ENCODE measurements at places on chromosomes 7 and 10.
A peak's percentile ranks its signal among the peaks of the same experiment; 100 is the strongest.

DNA sequence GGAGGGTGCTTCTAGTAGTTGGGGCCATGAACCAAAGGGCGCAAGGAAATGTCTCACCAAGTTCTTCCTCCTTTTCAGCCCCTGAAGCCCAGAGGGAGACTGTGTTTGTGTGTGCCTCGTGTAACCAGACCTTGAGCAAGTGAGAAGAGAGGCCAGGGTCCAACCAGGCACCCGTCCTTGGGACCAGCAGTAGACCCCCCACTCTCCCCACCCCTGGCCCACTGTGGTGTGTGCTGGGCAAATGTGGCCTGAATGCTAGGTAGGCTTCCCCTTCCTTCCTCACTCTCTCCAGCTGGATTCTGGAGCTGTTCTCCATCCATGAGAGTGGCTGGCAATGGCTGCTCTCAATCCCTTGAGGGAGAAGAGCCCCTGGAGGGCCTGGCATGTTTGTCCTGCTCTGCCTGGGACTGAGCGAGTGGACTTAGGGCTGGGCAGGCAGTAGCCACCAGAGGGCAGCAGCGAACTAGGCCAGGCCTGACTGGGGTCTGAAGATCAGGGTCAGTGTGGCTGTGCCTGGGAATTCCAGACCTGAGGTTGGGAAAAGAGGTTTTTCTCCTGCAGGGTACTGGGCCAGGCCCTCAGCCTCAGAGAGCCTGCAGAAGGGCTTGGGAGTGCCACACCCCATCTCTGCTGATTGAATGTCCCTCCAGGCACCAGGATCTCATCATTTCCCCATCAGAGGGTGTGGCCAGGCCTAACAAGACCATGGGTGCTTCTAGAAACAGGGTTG lies 12.5 kb downstream of the SFRP5 start:
- peak; percentile 64 for DNase-seq

DNA sequence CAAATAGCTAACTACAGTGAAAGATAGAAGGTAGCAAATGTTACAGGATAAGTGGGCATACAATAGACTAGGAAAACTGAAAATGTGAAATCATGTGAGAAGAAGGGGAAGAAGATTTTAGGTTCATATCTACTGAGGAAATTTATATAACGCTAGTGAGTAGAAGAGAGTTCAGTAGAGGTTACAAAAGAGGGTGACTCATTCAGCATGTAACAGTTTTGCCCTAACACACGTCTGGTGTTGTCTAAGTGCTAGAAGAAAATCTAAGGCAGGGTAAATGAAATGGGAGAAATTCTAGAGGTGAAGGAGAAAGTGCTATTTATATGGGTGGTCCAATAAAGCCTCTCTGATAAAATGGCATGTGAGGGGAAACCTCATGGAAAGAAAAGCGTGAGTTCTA lies 731.4 kb upstream of the POT1 start:
- peak; percentile 1 for DNase-seq

DNA sequence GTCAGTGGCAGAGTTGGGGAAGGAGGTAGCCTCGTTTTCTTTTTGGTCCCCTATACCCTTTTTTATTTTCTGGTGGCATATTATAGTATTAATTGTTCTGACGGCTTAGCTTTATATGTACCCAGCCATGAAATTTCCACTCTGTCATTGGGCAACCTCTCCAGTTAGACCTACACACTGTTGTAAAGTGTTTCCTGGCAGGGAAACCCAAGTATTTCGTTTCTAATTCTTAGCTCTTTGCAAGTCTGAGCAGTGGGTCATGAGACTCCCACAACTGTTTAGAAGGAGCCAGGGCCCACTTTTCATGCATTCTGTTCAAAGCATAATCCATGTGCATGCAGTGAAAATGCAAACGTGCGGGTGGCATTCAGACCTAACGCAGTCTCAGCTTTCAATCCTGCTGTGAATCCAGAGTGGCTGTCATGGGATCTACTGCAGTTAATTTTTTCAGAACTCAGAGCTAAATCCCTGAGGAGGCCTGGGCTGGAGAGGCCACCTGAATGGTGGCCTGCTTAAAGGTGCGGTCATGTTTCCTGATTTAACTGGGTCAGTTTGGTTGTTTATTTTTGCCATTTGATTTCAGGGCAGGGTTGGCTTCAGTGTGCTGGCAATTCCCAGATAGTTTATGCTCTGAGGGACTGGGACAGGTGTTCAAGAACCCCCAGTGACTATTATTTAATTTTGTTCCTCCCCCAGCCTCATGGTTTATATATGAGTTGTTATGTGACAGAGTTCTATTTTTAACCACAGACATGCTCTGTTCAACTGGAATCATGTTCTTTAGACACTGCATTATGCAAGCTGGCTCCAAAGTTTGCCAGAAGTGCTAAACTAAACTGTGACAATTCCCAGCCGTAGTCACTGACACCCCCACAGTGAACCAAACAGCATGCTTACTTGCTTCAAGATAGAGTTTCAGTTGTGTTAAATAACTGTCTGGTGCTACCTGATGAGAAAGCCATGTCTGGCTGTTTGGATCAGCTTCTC lies 27.4 kb upstream of the SYPL1 start:
- peak; percentile 51 for DNase-seq

DNA sequence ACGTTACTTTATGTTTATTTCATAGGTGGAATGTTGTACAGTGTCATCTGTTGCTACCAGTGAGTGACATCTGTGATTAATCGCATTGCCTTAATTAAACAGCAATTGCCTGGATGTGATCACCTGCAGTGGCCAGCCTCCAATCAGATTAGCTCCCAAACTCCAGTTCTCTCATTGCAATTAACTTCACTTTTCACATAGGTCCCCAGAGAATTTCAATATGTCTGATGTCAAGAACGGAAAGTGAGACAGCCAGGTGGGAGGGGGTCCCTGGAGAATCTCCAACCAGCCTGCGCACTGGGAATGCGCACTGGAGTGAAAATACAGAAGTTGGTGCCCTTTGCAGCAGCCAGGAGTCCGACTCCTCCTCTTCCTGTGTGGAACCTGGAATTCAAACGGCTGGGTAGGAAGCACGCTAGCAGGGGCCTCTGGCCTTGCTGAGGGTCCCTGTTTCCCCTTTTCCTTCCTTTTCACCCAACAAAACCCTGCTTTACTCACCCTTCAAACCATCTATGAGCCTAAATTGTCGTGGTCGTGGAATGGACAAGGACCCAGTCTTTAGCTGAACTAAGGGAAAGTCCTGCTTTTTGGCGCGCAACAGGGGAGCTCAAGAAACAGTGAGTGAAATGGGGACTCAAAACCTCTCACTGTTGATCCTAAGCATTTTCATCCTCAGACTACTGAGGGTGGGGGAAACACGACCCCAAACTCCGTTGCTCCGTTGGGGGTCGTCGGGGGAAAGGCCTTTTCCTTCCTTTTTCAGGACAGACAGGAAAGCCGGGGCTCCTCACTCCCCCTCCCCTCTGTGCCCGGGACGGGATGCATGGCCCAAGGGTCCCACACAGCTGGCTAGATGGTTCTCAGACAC lies 1355.5 kb upstream of the LRRTM3 start:
- peak; percentile 7 for DNase-seq

- no peak for DNase-seq
Measured at GRCh38 chr7:155202106-155202871, 95.4 kb upstream of the INSIG1 start.

GRCh38 chr7:36185092-36185491 lies 32.0 kb downstream of the EEPD1 start:
- no peak for DNase-seq

- no peak for DNase-seq
Measured at GRCh38 chr10:77605466-77605865, 32.1 kb downstream of the KCNMA1 start.

DNA sequence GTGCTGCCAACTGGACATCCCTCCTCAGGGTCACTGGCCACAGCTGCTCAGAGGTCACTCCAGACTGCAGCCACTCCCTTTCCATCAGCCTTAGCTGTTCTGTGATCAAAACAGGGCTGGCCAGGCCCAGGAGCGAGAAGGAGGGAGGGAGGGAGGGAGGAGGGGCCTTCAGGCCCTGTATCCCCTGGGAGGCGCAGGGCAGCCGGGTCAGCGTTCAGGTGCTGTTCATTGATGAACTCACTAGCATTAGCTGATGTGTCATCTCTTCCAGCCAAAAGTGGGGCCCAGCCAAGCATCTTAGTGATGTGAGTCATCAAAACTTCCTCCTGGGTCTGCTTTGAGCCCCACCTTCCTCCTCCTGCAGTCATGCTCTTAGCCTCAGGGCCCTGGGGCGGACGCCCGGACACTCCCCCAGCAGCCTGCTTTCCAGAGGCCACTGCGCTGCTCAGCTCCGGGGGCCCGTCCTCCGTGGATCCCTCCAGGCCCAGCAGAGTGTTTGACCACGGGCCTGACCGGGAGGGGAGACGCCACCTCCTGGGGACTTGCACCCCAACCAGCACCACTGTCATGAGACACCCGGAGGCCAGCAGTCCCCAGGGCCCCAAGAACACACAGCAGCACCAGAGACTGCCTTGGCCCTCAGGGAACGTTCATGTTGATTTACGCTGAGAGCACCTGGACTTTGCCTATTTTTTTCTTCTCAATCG lies 149.2 kb downstream of the PRKAG2 start:
- peak; percentile 96 for DNase-seq

GRCh38 chr10:8295311-8295710 lies 240.8 kb downstream of the GATA3 start:
- DNase-seq = no peak

GRCh38 chr10:88913788-88914187 lies 33.7 kb downstream of the STAMBPL1 start:
- no peak for DNase-seq

DNA sequence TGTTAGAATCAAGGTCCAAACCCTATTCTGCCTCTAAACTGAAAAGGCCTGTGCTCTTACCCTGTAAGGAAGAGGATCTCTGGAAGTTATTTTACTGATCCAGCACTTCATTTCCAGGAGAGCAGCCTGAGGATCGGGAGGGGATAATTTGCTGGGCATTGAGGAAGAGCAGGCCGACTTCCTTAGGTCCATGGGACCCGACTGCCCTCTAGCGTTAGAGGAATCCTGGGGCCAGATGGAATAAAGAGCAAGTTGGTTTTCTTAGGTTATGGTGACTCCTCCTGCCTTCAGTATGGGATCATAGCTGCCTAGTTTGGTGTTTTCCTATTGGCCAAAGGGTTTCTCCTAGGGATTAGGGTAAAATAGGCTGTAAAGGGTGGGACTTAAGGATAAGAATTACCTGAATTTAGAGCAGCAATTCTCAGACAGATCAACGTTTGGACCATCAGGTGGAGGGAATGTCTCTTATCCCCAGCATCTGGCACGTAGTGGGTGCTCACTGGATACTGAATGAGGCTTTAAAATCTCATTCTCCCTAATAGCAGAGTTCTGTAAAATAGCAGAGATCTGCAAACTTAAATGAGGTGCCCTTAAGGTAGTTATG lies 40.0 kb upstream of the SORBS1 start:
- DNase-seq = peak; percentile 87

DNA sequence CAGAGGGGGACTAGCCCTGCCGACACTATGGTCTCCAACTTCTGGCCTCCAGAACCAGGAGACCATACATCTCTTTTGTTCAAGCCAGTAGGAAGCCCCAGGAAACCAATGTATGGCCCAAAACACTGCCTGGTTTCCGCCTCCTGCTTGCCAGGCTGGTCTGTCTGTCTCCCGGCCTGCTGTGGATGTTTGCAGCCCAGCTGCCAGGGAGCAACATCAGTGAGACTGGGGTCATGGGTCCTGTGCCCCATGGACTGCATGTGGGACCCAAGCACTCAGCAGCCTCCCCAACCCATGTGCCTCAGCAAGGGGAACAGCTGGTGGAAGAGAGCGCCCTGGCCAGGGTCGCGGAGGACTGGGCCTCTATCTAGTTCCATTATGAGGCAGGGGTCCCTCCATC lies 33.4 kb upstream of the NUB1 start:
- no peak for DNase-seq

DNA sequence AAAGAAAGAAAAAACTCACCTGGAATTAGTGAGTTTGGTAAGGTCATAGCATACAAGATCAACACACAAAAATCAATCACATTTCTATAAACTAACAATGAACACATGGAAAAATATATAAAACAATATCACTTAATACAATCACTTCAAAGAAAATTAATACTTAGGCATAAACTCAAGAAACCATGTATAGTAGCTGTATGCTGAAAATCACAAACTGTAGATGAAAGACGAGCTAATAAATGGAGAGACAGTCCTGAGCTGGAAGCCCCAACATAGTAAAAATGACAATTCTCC lies 113.8 kb upstream of the RHEB start:
- no peak for DNase-seq

- peak; percentile 75 for DNase-seq
Measured at GRCh38 chr7:85167636-85168035, 19.2 kb downstream of the SEMA3D start.

DNA sequence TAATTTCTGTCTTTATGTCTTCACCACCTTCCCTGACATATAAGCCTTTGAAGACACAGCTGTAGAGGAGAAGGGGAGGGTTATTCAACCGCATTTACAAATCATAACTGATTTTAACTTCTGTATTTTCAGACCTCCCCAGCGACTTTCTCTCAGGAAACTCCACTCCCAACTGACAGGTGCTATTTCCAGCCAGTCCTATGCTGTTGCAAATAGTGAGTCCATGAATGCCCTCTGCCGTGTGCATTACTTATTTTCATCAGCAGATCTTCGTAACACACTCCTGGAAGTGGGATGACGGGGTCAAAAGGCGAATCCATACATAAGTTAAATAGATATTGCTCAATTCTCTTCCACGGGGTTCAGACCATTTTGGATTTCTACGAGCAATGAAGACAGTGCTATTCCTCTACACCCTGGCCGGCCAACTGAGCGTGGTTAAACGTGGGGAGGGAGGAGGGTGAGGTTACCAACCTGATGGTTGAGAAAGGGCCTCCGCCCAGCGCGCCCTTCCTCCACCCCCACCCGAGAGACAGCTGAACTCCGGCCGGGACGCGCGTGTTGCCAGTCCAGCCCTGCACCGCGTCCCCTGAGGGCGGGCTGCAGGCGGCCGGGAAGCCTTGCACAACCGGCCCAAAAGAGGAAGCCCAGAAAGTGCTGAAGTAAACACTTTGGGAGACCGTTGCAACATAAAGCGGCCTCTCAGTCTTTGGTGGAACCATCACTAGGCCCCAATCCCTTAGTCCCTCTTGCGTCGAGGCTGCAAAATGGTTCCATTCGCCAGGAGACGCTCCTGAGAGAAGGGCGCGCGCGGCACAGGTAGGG lies at the start of gene APBB1IP:
TSS of gene APBB1IP (plus strand) at position 705 of the 825 bp plus-strand sequence. CDS start 53,986 bp downstream, outside the sequence.
- peak; percentile 62 for DNase-seq

DNA sequence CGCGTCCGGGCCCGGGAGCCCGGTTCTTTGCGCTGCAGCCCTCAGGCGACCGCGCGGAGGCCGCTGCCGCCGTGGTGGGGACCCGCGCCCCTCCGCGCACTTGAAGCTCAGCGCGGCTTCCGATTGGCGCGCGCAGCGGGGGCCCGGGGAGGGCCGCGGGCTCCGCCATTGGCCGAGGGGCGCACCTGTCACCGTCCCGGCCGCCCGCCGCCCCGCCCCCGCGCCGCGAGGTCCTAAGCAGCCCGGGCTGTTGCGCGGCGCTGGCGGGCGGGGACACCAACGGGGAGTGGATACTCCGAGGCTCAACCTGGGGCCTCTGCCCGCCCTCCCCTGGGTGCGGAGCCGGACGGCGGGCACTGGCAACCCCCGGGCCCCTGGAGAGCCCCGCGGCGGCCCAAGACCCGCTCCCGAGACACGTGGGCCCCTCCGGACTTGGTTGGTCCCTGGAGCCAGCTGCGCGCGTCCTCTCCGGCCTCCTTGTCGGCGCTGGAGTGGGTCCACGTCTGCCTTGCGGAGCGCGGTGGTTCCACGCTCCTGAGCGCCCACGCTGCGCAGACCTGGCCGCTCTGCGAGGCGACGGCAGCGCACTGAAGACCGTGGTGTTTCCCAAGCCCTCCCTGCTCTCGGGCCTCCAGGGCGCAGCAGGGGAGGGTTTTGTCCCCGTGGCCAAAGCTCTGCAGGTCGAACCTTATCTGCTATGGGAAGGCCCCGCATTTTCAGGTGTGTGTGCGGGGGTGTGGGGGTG lies at the start of gene MNX1:
TSS of gene MNX1 (minus strand) at position 76 of the 745 bp plus-strand sequence. CDS start 313 bp downstream, outside the sequence.
- DNase-seq = no peak
